ELR (cell line): ENCODE measurements at places on chromosomes 13 and 19.

DNA sequence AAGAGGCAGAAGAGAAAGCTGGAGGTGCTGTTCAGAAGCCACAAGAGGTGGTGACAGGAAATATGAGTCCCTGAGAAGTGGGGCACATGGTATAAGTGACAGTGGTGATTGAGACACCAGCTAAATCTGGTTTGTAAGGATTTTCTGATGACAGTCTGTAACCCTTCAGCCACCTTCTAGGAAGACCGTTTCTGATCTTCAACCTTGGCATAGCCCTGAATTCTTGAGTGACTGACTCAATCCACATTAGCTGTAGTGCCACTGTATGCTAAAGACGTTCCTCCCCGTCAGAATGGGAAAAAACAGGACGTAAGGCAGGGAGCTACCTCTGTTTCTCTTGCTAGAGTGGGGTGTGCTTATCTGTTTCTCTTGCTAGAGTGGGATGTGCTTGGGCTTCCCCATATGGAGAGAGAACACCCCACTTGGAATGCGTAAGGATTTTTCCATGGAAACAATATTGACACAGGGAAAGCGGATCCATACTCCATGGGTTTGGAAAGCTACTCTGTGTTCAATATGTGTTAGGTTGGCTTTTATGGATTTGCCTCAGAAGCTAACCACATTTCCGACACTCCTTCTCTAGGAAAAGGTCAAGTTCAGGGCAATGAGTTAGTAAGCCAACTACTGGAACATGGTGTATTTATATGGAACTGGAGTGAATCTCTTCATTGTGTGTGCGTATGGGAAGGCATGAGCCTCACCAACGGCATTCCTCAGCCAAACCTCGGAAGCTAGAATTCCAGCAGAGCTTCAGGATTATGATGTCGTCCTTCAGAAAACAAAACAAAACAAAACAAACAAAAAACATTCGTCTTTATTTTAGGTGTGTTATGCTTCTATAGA is 948.8 kb upstream of the SLC10A2 start:
- peak; percentile 9 for DNase-seq

GRCh38 chr19:937259-937694 is 11.4 kb downstream of the ARID3A start:
- no peak for DNase-seq

GRCh38 chr19:47058621-47059022 is 10.2 kb upstream of the TMEM160 start:
- no peak for DNase-seq

GRCh38 chr13:46983881-46984280 is 87.0 kb upstream of the HTR2A start:
- DNase-seq, result peak; percentile 63

GRCh38 chr19:13068085-13068846 is 34.4 kb downstream of the LYL1 start:
- DNase-seq, result no peak

DNA sequence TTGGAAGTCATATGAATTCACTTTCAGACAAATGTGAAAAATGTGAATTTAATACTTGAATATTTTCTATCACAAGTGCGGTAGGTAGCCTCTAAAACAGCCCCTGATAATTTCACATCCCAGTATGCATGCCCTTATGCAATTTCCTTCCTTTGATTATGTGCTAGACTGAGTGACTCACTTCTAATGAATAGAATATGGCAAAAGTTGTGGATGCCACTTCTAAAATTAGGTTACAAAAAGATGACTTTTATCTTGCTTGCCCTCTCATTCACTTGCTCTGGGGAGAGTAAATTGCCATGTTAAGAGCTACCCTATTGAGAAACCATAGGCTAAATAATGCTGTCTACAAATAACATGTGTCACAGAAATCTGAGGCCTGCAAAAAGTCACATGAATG is 402.5 kb upstream of the PCDH9 start:
- peak; percentile 34 for DNase-seq

GRCh38 chr13:42418184-42418583 is 146.2 kb downstream of the AKAP11 start:
- DNase-seq, result no peak

DNA sequence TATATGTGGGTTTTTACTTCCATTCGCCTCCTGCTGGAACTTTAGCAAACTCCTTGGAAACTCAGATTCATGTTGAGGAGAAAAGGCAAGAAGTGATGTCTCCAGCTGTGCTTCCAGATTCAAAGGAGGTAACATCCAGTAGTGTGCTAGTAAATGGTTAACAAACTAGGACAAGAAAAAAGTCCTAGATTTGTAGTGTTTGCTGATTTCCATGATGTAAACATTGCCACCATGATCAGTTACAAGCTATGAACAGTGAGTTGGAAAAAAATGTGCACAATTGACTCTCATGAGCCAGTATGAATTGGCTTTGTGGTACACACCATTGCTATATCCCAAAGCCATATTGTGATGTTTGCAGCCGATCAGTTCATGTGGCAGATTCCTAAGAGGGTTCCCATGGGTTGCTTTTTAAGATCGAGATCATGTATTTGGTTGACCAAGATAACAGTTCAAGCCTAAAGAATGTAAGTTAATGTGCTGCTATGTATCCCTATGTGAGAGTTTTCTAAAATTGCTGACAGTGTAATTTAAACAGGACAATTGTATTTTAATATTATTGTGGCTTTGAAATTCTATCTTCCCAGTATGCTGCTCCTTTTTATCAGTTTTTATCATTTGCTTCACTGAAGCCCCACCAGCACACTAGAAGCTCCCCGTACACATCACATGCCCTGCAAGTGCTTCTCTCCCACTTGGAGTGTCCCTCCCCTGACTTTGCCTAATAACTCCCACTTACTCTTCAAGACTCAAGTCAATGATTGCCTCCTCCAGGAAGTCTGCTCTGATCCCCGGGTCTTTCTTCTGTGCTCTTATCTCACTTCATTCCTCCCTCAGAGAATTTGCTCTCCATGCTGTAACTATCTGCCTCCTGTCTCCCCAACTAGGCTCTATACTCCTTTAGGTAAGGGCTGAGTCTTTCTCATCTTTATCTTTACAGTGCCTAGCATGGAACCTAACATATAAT is 148.3 kb downstream of the RGCC start:
- no peak for DNase-seq

DNA sequence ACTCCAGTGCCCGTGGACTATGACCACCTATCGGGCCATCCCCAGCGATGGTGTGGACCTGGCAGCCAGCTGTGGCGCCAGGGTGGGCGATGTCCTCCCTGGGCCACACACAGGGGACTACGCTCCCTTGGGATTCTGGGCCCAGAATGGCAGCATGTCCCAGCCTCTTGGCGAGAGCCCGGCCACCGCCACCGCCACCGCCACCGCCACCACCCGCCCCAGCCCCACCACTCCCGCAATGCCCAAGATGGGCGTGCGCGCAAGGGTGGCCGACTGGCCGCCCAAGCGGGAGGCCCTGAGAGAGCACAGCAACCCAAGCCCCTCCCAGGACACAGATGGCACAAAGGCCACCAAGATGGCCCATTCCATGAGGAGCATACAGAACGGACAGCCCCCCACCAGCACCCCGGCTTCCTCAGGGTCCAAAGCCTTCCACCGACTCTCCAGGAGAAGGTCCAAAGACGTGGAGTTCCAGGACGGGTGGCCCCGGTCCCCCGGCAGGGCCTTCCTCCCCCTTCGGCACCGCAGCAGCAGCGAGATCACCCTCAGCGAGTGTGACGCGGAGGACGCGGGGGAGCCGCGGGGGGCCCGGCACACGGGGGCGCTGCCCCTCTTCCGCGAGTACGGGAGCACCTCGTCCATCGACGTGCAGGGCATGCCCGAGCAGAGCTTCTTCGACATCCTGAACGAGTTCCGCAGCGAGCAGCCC is 142.3 kb downstream of the DPF1 start:
- DNase-seq, result no peak

DNA sequence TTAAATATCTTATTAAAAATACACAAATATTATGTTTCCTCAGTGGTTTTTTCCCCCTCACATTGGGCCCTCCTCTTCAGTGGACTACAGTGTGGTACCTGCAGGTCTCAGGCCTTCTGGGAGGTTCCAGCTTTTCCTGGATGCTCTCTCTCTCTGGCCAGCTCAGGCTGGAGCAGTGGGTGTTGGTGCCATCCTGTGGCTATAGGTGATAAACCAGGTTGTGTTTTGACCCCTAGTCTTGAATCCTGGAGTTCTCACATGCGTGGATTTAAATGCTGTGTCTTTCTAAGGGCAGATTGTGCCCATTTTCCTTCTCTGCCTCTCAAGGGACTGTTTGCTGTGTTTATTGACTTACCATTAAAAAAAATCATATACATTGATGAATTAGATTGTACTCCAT is 41.2 kb upstream of the ZNF527 start:
- DNase-seq, result peak; percentile 37

GRCh38 chr13:99565478-99566124 is 64.3 kb downstream of the TM9SF2 start:
- DNase-seq, result no peak

GRCh38 chr13:36807616-36808015 is 11.4 kb upstream of the RFXAP start:
- no peak for DNase-seq

- no peak for DNase-seq
Observed at GRCh38 chr19:7734220-7735203, 2.6 kb upstream of the CLEC4G start.

DNA sequence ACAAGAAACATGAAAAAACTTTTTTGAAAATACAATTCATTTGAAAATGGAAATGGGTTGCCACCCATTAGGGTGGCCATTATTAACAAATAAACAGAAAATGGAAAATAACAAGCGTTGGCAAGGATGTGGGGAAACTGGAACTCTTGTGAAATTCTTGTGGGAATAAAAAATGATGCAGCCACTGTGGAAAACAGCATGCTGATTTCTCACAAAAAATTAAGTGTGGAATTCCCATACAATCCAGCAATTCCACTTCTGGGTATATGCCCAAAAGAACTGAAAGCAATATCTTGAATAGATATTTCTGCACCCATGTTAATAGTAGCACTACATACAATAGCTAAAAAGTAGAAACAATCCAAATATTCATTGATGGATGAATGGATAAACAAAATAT is 165.2 kb downstream of the DCLK1 start:
- DNase-seq, result no peak

DNA sequence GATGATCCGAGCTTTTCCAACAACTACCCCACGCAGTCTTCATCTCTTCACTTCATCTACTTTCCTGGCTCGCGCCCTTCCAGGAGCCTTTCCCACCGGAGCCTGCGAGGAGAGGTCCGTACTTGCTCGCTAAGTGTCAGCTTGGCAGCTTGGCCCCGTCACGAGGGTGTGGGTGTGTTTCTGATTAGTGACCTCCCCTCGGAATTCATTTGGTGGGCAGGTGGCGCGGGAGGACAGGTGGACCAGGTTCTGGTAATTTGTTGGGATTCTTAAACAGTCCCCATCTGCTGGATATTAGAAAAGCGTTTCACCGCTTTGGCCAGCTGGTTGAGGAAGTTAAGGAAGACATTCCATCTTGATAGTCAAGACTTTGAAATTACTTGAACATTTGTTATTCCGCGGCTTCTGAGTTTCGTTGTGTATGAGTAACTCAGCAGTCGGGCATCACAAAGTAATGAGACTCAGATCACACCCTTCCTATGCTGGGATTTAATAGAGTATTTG is 515 bp downstream of the UFM1 start:
- peak; percentile 64 for DNase-seq

- no peak for DNase-seq
Observed at GRCh38 chr13:73815796-73816195, 318.4 kb downstream of the KLF12 start.

DNA sequence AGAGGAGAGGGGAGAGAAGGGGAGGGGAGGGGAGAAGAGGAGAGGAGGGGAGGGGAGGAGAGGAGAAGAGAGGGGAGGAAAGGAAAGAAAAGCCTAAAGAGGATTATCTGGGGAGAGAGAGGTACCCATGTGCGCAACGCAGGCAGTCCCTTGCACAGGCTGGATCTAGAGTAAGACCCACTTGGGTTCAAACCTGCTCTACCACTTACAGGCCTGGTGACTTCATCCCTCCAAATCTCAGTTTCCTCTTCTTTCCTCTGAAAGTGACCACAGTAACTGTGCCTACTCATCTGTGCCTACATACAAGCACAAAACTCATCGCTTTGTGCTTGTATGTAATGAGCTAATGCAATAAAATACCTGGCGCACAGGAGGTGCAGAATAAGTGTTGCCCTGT is 732 bp upstream of the MAP1S start:
- no peak for DNase-seq

DNA sequence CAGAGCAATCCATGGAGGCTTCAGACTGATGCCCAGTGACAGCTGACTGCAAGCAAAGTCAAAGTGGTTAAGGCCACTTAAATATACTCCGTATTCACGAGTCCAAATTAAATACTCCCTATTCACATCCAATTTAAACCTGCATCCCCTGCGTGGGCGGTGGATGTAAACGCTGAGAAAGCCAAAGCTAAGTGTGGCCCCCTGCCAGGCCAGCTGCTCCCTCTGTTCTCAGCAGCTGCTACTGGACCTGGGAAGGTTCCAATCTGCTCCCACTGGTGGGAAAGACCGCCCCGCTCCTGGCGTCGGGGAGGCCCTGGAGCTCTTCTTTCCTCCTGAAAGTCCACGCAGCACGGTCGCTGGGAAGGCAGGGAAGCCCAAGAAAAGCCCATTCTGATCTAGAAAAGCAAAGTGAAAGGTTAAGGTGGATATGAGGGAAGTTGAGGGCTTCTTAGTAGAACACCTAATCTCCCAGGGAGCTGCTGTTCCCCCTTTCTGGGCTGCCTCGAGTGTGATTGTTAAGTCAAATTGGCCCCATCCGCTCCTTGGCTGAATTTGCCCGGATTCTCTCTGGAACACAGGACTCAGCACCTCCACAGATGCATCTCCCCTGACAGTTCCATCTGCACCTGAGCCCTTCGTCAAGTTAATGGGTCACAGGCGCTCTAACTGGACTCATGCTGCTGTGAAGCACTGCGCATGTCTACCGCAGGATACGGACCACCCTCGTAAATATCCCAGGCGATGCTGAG is 205.5 kb downstream of the USP12 start:
- DNase-seq, result no peak

DNA sequence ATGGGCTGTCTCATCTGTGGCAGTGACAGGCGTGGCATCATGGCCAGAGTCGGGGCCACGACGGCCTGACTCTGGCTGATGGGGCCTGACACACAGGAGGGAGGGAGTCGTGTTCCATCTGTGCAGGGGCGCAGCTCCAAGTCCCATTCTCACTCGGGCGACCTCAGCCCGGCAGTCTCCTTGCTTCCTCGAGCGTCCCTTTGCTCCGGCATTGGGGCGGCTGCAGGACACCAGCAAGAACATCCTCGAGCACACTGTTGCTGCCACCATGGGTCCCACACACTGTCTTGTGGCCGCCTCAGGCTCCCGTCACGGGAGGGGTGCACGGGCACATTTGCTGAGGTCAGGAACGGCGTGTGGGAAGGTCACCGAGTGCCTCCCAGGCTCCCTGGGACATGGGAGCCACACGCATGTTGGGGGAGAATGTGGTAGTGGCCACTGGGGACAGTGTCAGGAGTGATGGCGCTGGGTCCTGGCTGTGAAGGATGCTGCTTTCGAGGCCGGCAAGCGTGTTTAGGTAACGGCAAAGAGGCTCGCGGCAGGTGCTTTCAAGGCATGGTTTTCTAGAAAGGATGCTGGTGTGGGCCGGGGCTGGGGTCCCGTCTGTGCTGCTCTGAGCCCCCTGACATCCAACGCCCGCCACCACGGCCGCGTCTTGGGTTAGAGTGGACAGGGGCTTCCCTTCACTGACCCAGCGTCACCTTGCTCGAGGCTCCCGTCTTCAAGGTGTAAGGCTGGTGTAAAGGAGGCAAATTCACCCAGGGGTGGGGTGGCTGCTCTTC is 3.4 kb downstream of the IZUMO4 start:
- DNase-seq, result no peak

- DNase-seq, result no peak
Observed at GRCh38 chr19:35184884-35185283, 30.3 kb downstream of the FXYD5 start.

GRCh38 chr13:37448153-37448552 is 150.4 kb downstream of the POSTN start:
- DNase-seq, result no peak

- no peak for DNase-seq
Observed at GRCh38 chr19:53004242-53004641, 9.5 kb upstream of the ERVV-1 start.
